ENCODE measurements at places on chromosomes 5 and 9.
A peak's percentile ranks its signal among the peaks of the same experiment; 100 is the strongest.

DNA sequence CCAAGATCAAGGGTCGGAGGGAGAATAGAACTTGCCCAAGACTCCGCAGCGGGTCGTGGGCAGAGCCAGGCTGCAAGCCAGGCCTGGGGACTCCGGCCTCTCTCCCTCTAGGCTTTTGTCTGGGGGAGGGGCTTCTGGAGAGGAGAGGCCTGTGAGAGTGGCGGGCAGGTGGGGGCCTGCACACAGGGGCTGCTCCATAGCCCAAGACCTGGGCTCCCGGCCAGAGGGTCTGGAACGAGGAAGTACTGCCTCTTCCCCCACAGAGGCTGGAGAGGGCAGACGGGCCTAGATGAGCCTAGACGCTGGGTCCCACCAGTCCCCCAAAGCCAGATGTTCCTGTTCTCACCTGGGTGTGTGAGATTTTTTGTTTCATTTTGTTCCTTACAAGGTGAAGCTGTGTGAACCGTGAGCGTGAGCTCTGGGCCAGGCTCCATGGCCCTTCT is 5.2 kb upstream of the ST6GALNAC6 start:
- no peak for DNase-seq

- DNase-seq = peak; percentile 46
These were observed 584.0 kb downstream of the ACTL7B start for GRCh38 chr9:108271646-108272348.

- no peak for DNase-seq
These were observed 17.9 kb downstream of the ADGRD2 start for GRCh38 chr9:124468061-124468740.

DNA sequence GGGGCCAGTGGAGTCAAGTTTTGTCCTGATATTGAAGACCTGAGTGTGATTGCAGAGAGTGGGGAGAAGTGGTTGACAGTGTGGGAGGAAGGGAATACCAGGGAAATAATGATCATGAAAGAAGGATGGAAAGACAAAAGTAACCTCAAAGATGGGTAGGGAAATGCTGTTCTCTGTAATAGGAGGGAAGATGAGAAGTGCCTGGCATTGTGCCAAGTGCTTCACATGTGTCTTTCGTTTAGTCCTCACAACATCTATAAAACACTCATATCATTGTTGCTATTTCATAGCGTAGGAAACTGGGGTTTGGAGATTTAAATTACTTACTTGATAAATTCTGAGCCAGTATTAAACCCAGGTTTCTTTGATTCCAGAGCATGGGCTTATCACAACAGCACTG is 472.3 kb downstream of the LRRC70 start:
- DNase-seq = no peak

GRCh38 chr5:51095486-51095885 is 287.8 kb upstream of the ISL1 start:
- DNase-seq = no peak

- DNase-seq = peak; percentile 48
These were observed 764 bp downstream of the CAMLG start for GRCh38 chr5:134738963-134739661.

DNA sequence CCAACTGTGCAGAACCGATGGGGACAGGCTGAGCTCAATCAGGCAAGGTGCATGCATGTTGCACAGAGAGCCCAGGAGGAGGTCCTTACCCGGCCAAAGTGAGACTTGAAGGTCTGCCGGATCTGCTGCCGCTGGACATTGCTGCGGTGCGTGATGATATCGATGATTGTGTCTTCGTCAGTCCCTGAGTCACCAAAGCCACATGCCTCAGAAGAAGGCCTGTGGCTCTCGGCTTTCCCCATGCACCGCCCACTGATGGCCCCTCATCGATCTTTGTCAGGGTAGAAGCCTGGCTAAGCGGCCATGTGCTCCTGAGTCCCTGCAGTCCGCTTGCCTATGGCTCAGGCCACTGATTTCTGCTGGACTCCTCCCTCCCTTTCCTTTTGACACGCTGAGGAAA is 34.8 kb downstream of the ANXA6 start:
- DNase-seq = no peak

DNA sequence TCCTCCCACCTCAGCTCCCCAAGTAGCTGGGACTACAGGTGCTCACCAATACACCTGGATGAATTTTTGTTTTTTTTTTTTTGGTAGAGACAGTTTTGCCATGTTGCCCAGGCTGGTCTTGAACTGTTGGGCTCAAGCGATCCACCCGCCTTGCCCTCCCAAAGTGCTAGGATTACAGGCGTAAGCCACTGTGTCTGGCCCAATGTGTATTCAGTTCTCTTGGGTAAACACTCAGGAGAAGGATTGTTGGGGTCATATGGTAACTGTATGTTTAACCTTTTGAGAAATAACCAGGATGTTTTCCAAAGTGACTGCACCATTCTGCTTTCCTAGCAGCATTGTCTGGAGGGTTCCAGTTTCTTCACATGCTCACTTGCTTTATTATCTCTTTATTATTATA is 67.4 kb downstream of the TNPO1 start:
- DNase-seq = no peak

DNA sequence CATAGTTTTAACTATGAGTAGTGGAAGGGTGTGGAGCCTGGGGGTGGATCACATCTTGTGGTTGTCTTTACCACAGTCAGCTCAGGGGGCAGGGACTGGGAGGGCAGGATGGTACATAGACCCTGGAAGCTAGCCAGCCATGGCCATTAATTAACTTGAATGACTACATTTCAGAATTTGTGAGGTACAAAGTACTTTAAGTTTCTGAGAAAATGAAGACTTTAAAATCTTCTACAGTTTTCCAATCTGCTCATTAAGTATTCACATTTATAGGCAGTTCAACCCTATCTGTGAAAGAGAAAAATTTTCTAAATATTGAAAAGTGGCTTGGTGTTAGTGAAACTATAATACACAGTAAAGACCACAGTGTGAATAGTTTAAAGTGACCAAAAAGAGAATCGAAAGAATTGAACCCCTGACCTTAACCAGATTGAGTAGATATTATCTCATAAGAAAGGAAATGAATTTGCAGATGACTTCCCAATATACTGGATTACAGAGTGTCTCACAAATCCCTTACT is 234.2 kb upstream of the MEF2C start:
- no peak for DNase-seq
